ENCODE measurements at places on chromosomes 5 and 9.

- no peak for DNase-seq
These were observed 93.6 kb downstream of the TUSC1 start for GRCh38 chr9:25584611-25585010.

DNA sequence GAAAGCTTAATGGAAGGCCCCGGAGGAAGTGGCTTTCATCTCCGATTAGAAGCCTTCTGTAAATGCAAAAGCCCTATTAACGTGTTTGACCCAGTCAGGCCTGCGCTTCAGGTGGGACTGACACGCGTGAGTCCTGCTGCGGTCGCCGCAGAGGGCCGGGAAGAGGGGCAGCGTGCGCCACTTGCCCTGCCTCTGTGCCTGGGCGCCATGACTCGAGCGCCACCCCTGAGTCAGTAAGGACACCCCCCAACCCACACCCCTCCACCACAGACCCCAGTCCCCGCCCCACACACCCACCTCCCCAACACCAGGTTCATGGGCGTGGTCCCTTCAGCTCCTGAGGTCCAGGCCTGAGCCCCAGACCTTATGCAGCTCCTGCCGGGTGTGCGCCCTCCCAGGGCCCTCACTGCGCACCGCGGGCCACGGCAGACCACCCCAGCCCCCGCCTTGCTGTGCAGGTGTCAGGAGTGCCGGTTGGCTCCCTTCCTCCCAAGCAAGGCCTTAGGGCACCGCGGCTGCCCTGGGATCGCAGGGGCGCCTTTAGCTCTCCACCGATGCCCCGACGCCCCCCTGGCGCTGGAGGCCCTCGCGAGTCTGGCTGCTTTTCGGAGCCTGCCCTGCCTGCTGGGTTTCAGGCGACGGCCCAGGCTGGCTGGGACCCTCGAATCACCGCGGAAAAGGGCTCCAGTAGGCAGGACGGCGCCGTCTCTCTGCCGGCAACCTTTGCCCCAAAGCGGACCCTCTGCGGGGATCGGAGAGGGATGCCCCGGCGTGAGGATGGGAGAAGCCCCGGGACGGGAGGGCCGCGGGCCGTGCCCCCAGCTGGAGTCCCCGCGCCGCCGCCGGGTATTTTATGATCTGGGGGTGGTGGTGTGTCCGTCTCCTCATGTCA is 625 bp upstream of the OLFM1 start:
- DNase-seq, result no peak

DNA sequence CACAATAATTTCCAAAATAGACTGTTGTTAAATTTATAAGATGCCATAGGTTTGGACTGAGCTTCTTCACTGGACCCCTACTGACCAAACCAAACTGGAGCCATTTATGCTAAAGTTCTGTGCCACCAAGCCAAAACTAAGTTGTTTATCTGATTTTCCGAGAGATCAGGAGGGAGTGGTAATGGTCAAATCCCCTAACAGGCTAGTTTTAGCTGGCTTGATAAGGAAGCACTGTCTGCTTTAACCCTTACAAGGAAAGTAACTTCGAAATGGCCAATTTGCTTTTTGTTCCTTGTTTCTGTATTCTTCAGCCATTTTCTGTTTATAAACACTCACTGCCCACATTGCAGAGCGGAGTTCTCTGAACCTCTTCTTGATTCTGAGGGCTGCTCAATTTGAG is 246.8 kb upstream of the TUT7 start:
- DNase-seq, result no peak

DNA sequence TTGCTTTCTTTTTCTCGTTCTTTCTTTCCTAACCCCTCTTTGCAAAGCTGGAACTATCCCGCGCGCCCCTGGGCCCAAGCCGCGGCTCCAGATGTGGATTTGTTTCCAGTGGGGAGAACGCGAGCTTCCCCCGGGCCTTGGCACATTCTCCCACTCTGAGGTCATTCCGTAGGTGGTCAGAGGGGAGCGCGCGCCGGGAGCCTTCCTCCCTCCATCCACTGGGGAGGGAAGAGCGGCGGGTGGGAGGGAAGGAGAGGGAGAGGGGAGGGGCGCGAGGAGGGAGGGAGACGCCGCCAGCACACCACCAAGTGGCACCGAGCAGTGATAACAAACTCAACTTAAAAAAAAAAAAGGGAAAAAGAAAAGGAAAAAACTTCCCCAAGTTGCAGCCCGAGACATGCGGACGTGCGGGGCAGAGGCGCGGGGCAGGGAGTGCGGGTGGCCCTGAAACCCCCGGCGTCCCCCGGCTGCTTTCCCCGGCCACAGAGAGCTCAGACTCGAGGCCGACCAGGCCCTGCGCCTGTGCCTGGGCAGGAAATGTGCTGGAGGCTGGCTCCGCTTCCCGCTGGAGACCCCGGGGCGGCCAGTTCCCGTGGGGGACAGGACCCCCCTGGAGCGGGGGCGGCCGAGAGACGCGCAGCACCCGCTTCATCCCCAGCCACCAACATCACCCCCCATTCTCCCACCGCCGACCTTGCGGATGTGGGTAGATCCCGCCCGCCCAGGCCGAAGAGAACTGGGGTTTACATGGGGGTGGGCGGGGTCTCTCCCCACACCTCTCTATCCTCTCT is 3.1 kb downstream of the IER5L start:
- peak; percentile 77 for DNase-seq

DNA sequence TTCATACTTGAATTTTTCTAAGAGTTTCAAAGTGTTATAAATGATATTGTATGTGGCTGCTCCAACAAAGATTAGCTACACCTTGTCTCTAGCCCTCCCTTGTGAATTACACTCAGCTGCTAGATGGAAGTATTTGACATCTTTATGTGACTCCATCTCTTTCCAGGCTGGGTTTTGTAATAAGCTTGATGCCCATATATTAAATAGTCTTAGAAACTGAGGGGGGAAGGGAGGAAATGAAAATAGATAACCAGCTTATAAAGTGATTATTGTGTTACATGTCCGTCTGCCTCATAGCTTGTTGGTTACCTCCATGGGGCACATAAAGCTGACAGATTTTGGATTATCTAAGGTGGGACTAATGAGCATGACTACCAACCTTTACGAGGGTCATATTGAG is 63.4 kb downstream of the CD180 start:
- DNase-seq, result no peak

DNA sequence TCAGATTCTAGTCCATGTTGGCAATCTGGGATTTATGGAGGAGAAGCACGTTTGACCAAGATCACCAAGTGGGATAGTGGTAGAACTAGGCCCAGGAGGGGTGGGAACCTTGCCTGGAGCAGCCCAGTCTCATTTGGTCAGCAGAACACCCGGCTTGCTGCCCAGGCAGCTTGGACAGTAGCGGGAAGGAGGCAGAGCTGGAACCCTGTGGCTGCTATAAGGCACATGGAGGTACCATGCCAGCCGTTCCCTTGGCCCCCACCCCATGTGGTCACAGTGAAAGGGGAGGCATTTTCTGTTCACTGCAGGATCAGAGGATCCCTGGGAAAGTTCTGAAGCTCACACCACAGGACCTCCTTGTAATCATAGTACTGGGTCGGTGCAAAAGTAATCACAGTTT is 75.4 kb upstream of the ORM1 start:
- no peak for DNase-seq

- DNase-seq, result no peak
These were observed 64.6 kb upstream of the ZFR start for GRCh38 chr5:32508806-32509805.

DNA sequence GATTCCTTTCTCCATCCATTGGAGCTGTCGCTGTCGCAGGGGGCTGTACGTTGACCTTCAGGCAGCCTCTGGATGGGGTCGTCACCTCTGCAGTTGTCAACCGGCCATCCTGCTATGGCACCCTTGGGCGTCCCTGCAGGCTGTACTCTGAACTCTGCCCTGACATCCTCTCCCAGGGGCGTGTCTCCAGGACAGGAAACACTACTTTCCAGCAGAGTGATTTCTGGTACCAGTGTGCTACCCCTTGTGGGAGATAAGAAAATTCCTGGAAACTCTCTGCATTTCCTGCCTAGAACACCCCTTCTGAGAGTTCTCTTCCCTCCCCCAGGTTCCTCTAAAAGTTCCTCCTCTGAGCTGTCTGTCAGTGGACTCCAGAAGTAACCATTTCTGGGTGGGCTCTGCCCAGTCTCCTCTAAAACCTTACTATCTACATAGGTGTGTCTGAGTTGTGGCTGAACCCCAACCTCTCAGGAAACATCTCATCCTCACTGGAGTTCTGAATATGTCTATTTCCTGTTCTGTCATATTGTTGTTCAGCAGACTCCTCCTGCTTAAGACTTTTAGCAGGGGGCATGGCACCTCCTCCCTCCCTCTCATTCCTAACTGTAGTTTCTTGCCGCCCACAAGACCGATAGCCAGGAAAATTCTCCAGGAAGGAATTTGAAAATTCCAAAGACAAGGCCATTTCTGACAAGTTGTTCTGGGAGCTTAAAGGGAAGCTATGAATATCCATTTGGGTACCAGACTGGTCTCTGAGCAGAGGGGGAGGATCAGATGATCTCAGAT is 145.3 kb upstream of the RASEF start:
- no peak for DNase-seq

DNA sequence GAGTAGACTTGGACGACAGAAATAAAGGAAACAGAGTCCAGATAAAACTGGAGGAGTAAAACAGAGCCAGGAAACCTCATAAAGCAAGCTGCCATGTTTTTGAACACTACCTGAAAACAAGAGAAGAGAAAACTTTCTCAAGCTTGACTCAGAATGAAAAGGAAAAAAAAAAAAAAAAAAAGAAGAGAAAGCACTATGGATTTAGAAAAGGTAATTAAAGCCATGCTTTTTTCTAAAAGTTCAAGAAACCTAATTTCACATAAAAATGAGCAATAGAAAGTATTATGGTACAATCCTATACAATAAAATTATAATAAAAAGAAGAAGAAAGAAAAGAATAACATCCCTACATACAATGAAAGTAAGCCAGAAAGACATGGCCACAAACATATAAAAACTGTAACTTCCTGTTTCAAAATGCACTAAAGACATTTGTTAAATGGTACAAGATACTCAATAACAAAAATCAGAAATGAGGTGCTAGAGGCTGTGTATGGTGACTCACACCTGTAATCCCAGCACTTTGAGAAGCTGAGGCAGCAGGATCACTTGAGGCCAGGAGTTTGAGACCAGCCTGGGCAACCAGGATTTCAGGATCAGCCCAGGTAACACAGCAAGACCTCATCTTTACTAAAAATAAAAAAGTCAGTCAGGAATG is 129.5 kb downstream of the SIL1 start:
- DNase-seq, result no peak

GRCh38 chr9:134063571-134064450 is 4.0 kb downstream of the BRD3 start:
- peak; percentile 39 for DNase-seq

GRCh38 chr5:72814104-72814503 is 2.4 kb upstream of the TNPO1 start:
- no peak for DNase-seq

GRCh38 chr5:125143011-125143410 is 396.6 kb upstream of the ZNF608 start:
- no peak for DNase-seq

DNA sequence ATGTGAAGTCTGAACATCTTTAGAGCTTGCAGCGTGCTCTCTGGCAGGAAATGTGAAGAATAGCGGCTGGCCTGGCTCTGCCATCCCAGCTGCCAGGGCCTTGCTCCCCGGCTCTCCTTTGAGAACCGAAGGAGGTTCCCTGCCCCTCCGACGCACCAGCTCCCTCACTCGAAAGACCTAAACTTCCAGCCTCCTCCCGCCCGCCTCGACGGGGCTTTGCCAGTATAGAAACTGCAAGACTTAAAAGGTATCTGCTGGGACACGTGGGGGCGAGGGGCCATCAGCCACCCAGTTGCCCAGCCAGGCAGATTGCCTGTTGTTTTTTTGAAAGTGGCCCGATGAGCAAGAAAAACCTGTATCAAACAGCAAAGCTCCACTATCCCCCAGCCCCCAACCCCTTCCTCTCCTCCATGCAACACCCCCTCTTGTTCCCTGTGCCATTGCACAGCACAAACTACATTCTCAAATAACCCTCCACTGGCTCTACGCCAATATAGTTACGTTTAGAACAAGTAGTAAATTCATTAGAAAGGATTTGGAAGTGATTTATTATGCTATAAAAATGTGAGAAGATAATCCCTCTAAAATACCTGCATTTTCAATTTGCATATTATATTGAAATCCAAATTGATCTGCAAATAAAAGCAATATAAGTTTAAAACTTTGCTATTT is 331.9 kb downstream of the MED10 start:
- DNase-seq, result no peak

- no peak for DNase-seq
These were observed 249.5 kb downstream of the PRELID2 start for GRCh38 chr5:145585443-145586148.

DNA sequence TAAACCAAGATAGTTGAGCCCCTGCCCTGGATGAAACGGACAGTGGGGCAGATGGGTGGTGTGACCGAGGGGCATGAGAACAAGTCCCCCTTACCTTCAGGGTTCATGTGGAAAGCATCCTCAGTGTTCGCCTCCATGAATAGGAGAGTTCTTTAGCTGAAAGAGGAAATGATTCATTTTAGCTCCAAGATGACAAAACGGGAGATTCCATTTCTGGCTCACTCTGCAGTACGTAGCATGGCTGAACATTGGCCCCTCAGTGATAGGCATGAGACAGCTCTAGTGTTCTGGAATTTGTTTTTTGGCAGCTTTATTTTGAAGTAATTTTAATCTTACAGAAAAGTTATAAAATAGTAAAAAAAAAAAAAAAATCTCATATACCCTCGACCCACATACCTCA is 70.2 kb upstream of the AGXT2 start:
- no peak for DNase-seq

DNA sequence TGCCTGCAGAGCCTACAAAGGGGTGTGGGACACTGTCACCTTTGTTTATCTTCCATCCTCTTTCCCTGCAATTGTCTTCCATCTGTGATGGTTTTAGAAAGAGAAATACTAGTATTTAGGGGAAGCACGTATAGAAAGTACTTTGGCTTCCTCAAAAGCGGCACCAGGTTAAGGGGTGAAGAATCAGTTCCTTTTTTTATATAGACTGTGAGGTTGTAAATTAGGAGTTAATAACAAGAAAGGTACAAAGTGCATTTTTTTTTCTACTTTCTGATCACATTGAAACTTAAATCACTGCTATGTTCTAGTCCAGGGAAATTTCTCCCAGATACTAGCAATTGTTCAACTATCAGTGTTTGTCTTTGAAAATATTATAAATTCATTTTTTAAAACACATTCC is 219.3 kb downstream of the CEMIP2 start:
- DNase-seq, result no peak

GRCh38 chr9:114957558-114957957 is 27.2 kb upstream of the TNFSF8 start:
- DNase-seq, result no peak

- no peak for DNase-seq
These were observed 22.9 kb upstream of the GLRX start for GRCh38 chr5:95845391-95845790.

- no peak for DNase-seq
These were observed 554 bp downstream of the JAK2 start for GRCh38 chr9:4985386-4986266.

All from H1 (cell line).